ENCODE measurements at places on chromosomes 2 and 18.

DNA sequence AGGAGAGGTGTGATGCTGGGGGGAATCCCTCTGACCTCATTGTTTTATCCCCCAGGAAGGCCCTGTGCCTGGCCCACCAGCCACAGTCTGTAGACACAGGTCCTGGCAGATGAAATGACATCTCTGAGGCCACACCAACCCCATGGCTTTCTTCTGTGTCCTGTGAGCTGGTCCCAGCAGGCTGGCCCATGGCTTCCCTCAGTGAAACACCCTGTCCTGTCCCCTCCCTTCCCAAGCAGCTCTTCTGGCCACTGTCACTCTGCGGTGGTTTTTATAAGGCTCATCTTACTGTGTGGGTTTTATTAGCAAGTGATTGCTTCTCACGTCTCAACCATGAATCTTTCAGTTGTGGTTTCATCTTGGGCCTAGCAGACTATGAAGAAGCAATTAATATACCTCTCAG, 102.8 kb upstream of the STPG4 start:
- no peak for DNase-seq

- DNase-seq = no peak
Measured at GRCh38 chr18:69715191-69715795, 232.4 kb downstream of the CD226 start.

DNA sequence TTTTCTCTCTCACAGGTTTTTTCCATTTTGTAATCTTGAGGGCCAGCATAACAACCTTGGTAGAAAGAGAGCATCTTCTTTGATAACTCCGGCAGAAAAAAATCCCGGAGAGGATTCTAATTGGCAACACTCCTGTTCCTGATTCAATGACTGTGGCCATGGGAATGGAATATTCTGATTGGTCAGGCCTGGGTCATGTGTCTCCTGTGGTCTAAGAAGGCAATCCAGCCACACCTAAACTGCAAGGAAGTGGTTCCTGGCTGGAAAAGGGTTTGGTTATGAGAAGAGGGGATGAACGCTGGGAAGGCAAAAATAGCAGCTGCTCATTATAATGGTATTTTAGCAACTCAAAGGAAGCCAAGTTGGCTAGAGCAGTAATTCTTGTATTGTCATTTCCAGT, 24.8 kb upstream of the ZNF638 start:
- no peak for DNase-seq

- DNase-seq = no peak
Measured at GRCh38 chr2:75407038-75407530, 153.7 kb downstream of the EVA1A start.

DNA sequence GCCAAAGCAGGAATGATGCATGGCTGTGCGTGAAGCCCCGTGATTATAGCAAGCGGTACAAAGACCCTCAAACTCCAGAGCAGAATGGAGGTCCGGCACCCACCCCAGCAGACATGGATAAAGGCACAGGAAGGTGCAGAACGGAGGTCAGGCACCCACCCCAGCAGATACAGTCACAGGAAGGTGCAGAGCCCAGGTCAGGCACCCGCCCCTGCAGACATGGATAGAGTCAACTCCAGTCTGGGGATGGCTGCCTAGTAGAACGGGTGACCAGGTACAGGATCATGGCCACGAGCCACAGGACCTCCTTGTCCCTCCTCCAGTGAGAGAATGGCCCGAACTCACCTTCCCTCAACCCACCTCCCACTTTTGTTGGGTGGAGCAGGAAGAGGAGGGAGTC, 318.3 kb upstream of the SALL3 start:
- no peak for DNase-seq

DNA sequence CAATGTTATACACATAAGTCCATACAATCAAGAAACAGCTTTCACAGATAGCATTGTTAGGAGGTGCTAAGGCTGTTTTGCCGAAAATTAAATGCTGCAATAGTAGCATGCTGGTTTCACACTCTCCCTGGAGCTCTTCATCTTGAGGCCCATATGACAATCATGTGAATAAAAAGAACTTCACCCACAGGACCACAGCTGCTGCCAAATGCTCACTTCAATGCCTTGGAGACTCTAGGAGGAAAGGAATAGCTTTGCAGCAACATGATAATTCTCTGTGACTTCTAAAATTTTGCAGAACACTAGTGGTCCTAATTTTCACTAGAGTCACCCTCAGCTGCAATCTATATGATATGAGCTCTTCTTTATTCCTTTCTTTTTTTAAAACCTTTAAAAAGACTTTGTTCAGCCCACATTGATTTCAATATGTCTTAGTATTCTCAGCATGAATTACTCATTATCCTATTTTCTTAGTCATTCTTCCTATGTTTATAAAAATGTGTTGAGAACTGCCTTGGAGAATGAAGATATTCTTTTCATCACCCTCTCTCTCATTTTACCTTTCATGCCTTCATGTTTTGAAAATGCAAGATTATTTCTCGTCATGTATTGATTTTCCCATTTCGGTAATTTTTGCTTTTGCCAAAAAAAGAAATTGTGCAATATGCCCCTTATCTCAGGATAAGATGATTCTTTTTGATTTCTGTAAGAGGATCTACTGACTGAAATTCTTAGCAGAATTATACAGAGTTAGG, 108.2 kb downstream of the PDE1A start:
- no peak for DNase-seq

- DNase-seq = no peak
Measured at GRCh38 chr2:168118733-168119514, 128.5 kb downstream of the STK39 start.

GRCh38 chr2:239238381-239238780, 162.4 kb downstream of the HDAC4 start:
- DNase-seq = no peak

- no peak for DNase-seq
Measured at GRCh38 chr2:59312029-59312428, 1070.9 kb upstream of the FANCL start.

DNA sequence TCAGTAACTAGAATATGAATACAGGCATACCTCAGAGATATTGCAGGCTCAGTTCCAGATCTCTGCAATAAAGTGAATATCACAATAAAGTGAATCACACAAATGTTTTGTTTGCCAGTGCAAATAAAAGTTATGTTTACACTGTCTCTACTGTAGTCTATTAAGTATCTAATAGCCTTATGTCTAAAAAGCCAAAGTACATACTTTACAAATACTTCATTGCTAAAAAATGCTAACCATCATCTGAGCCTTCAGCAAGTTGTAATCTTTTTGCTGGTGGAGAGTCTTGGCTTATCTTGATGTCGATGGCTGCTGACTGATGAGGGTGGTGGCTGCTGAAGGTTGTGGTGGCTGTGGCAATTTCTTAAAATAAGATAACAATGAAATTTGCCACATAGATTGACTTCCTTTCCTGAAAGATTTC, 159.4 kb downstream of the MYO1B start:
- no peak for DNase-seq

DNA sequence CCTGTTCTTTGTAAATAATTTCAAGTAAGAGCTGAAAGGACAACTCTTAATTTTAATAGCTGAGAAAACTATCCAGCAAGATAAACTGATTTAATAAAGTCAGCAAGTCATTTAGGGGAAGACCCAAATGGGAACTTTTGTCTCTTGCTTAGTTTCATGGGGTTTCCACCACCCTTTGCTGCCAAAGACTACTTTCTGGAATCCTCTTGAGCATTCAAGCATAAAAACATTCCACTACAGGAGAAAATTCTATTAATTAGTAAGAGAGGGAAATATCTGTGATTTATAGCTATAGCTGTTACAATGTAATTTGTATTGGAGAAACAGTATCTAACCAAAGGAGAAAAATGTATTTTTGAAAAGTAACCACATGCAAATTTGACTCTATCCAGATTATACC, 20.6 kb downstream of the EFEMP1 start:
- no peak for DNase-seq

DNA sequence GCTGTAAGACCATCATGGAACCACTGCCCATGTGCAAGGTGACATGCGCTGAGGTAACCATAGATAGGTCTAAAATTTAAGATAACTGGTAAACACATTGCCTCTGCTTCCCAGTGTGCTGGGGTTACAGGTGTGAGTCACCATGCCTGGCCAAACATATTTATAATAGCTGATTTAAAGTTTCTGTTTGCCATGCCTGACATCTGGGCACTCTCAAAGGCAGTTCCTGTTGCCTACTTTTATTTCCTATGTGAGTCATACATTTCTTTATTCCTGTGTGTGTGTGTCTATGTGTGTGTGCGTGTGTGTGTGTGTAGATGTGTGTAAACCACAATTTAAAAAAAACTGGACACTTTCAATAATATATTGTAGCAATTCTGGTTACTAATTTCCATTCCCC, 415.2 kb upstream of the NETO1 start:
- no peak for DNase-seq

GRCh38 chr2:28582595-28582994, 86.7 kb downstream of the PLB1 start:
- DNase-seq = no peak

DNA sequence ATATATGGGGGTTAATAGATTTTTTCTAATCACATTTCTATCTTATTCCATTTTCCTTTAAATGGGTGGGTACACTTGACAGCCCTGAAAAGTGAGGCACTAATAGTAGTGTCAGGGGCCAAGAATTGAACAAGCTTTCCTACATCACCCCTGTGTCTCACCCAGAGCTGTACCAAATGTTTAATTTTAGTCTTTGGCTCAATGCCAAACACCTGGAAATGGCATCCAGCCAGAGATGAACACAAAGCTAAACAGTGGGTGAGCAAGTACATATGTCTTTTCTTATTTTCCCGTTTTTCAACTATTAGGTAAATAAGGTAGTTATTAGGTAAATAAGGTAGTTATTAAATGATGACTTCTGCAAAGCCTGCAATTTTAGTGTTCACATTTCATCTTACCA, 276.3 kb upstream of the ERBB4 start:
- DNase-seq = no peak

- no peak for DNase-seq
Measured at GRCh38 chr2:100237163-100237562, 85.1 kb downstream of the LONRF2 start.

DNA sequence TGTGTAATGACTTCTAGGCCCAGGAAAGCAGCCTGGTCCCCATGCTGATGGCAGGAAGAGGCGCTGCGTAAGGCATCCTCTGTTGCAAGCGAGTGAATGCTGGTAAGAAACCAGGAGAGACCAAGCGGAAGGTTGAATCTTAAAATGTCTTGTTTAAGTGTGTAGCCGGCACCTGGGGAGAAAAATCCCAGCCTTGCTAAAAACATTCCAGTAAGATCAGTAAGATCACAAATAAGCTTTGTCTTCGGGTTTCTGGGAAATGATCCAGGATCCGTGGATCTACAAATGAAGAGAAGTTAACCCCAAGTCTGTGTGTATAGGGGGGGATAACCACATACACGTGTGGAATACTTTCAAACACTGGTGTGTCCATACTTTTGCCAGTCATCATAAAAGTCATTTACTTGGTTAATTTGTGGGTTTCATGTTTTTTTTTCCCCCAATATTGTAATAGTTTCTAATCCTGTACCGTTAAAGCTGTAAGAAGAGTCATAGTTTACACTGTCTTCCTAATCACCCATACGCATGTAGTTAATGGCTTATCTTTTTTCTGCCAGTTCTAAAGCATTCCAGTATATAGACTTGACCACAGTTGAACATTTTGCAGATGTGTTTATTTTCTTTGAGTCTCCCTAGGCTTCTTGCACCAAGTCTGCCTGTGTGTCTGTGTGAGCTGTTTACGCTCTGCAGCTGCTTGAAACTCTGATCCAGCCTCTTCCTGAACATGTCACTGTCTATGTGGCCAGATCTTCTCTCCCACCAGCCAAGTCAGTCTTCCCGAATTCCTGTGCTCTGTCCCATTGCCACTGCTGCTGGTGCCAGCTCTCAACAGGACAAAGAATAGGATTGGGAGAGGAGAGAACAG, 135.9 kb upstream of the ARL4C start:
- DNase-seq = no peak

DNA sequence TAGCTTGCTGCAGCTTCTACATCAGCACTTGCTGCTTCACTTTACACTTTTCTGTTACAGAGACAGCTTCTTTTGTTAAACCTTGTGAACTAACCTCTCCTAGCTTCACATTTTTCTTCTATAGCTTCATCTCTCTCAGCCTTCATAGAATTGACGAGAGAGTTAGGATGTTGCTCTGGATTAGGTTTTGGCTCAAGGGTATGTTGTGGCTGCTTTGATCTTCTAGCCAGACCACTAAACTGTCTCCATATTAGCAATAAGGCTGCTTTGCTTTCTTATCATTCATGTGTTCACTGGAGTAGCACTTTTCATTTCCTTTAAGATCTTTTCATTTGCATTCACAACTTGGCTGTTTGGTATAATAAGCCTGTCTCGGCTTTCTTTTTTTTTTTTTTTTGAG, 46.3 kb upstream of the GRB14 start:
- no peak for DNase-seq

- no peak for DNase-seq
Measured at GRCh38 chr2:182655750-182656149, 60.3 kb upstream of the DNAJC10 start.

DNA sequence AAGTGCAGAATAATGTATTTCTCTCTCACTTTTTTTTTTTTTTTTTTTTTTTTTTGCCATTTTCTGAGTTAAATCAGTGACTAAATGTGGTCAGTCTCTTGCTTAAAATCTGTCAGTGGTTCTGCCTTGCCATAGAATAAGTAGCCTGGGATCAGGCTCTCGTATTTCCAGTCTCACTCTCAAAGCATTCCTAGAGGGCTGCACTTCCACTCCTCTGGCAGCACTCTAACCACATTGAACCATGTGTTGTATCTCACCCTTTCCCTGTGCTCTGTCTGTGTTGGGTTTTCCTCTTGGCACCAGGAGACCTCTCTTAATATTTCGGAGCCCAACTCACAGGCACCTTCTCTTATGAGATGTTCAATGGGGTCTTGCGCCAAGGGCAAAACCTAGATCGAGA, 304.4 kb downstream of the CTNNA2 start:
- DNase-seq = no peak

GRCh38 chr18:8858888-8859511, 153.6 kb downstream of the MTCL1 start:
- no peak for DNase-seq

GRCh38 chr2:156064540-156064939, 268.0 kb downstream of the NR4A2 start:
- no peak for DNase-seq

DNA sequence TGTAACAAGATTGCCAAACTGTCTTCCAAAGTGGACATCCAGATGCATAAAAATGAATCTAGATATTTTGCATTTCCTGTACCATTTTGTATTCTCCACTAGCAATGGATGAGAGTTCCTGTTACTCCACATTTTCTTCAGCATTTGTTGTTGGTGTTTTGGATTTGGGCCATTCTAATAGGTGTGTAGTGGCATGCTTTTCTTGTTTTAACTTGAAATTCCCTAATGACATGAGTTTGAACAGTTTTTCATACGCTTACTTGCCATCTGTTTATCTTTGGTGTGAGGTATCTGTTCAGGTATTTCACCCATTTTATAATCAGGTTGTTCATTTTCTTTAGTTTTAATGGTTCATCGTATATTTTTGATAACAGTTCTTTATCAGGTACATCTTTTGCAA, 73.9 kb downstream of the UBE2E3 start:
- DNase-seq = no peak

DNA sequence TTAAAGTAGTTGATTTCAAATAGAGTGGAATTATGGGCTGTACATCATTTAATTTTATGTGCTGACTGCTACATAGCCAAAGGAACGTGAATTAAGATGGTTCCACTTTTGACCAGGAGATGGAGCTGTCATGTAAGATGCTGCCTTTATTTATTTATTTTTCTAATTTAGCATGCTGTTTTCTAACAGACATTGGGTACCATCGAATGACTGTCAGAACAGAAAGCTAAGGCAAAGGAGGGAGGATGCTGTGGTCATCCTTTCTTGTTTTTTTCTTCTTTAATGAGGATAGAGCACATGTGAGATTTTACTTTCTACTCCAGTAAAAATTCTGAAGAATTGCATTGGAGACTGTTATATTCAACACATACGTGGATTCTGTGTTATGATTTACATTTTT, at the start of gene SCN2A:
Gene SCN2A, plus strand, starts transcription at position 185 of the 400 bp plus-strand sequence. CDS start 56,410 bp downstream, outside the sequence.
- DNase-seq = no peak
